ENCODE measurements at places on chromosomes 2 and 18.

DNA sequence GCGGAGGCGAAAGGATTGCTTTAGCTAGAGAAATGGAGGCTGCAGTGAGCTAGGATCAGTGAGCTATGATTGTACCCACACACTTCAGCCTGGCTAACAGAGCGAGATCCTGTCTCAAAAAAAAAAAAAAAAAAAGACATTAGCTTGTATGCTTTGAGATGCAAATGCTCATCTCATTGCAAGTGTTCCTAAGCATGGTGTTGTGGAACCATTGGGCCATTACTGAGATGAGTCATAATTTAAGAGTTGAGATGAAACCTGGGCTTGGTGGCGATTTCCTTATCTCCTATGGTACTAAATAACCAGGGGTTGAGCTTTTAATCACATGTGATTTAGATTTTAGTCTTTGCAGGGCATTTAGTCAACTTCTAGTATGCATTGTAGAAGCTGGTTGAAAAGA is 2.2 kb downstream of the PLEKHA3 start:
- no peak for DNase-seq

- no peak for DNase-seq
Observed at GRCh38 chr2:61091485-61091884, 25.8 kb downstream of the SANBR start.

GRCh38 chr18:22230471-22230945 is 61.1 kb downstream of the GATA6 start:
- DNase-seq = no peak

DNA sequence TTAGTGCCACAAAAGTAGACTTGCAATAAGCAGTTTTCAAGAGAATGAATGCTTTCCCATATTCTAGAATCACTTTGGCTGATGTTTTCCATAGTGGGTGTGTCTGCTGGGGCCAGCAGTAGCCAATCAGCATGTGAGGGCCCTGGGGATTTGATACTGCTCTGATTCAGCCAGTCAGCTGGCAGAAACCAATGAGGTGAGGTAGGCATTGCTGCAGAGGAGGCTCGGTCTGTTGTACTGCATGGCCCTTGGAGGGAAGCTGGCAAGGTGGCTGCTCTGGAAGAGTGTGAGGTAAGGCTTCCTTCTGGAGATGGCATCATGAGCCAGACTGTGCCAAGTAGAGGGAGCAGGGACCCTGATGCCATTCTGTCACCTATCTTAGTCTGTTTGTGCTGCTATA is 22.7 kb downstream of the TMEM87B start:
- DNase-seq = no peak

DNA sequence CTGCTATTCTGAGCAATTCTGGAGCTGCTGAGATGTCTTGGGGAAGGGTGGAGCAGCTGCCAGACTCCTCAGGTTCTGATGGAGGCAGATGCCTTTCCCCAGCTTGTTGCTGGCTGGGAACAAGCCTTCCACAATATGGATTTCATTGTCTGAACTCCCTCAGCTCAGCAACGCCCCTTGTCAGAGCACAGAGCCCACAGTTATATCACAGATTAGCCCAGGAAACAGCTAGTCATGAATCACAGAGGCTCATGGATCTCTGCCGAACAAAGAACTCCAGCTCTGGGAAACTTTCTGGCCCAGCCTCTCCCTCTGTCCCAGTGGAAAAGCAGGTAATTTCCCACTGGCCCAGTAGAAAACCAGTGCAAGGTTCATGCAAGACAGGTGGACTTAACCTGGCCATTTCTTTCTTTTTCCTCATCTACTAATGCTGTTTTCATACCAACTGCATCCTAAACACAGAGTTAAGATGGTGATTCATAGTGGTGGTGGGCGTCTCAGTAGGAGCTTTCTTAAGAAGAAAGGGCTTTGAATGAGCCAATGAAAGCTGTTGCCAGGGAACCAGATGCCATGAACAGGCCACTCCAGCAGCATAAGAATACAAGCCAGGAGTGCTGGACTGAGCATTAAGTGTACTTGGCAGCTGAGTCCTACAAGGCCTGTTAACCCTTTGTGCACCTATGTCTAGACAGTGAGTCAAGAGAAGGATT is 8.7 kb upstream of the KIAA2012 start:
- no peak for DNase-seq

DNA sequence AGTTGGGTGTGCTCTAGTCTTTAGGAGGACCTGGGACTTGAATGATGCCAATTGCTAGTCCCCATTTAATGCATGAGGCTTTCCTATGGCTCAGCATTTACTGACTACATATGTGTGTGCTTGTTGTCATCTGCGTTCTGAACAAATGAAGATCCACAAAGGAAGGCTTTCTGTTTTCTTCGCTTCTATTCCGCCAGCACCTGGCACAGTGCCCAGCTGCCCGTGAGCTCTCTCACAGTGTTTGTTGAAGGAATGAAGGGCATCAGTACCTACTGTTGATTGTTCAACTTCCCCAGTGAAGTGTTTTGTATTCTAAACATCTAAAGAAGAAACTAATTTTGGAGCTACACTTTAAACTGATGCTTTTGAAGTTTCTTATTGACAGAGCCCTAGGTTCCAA is 122.4 kb upstream of the LINC00305 start:
- DNase-seq = no peak
